Stomach (tissue), 19 donors: ENCODE measurements at places on chromosomes 7 and 10. TPM values are rescaled to one million over a fixed set of nuclear protein-coding genes. Genes with fewer than 3 reads are reported as not detected.

ENKUR gene
- 0.37 TPM for total RNA-seq

LRRC18 gene
- not detected for total RNA-seq

CCNJ gene
- total RNA-seq: 0.89 TPM

SLC35G1 gene
- total RNA-seq: 5.0 TPM

CXCL12 gene
- 11.6 TPM for total RNA-seq

ITPRID1 gene
- 0.45 TPM for total RNA-seq

DNA sequence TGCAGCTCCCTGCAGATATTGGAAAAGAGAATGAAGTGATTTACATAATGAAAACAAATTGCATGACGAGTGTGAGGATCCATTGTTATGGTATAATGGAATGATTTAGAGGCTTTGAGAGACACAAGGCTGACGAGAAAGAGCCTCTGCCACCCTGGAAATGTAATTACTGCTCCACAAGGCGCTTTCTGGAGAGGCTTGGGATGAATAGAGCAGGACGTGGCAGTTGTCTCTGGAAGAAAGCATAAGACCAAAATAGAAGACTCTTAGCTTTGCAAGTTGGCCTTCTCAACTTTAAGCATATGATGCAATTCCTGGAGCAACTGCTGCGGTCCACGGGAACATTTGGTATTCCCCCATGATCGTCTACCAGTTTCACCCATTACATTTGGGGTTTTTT, 181.9 kb upstream of the TCF7L2 start:
- H3K4me1 ChIP-seq: no peaks in the 10 kb centered on the region
- H3K27ac ChIP-seq: no peak overlapping the region
- no peaks in the 10 kb centered on the region for H3K27me3 ChIP-seq

GRCh38 chr7:29853789-29854188, 47.5 kb downstream of the WIPF3 start:
- H3K27me3 ChIP-seq: no peaks in the 10 kb centered on the region
- DNase-seq: no peak
- no peaks in the 10 kb centered on the region for H3K36me3 ChIP-seq
- H3K4me3 ChIP-seq: no peak overlapping the region

GRCh38 chr7:45447296-45447695, 126.9 kb upstream of the ADCY1 start:
- no peaks in the 10 kb centered on the region for H3K4me1 ChIP-seq
- H3K27ac ChIP-seq: no peak overlapping the region
- no peak overlapping the region for H3K4me3 ChIP-seq
- H3K27me3 ChIP-seq: no peaks in the 10 kb centered on the region
- DNase-seq: no peak

DNA sequence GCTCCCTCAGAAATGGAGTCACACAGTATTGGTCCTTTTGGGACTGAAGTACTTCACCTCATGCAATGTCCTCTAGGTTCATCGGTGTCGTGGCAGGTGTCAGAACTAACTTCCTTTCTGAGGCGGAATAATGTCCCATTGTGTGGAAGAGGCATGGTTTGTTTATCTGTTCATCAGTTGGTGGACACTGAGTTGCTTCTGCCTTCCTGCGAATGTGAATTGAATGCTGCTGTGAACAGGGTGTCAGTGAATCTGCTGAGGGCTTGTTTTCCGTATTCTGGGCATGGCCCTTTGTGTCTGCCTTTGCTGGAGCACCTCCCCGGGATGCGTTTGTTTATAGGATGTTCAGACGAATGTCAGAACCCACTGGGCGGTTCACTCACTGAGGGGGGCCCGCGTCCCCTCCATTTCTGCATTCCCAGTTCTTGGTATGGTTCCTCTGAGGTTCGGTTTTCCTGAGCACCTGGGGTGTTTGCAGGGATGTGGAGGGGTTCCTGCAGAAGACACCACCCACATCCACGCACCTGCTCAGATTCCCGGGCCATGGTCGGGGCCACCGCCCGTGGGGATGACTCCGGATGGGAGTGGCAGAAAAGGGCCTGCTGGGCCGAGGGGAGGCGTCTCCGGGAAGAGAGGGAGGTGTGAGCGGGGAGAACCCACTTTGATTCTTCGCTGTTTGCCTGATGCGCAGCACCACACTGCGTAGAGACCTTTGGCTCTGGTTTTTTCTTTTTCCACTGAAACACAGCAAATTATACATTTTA, 33.1 kb downstream of the CHST12 start:
- H3K4me3 ChIP-seq: no peak overlapping the region
- DNase-seq: no peak
- H3K27me3 ChIP-seq: no peaks in the 10 kb centered on the region
- no peak overlapping the region for H3K27ac ChIP-seq
- H3K36me3 ChIP-seq: peaks cover 60% of the 10 kb centered on the region

DNA sequence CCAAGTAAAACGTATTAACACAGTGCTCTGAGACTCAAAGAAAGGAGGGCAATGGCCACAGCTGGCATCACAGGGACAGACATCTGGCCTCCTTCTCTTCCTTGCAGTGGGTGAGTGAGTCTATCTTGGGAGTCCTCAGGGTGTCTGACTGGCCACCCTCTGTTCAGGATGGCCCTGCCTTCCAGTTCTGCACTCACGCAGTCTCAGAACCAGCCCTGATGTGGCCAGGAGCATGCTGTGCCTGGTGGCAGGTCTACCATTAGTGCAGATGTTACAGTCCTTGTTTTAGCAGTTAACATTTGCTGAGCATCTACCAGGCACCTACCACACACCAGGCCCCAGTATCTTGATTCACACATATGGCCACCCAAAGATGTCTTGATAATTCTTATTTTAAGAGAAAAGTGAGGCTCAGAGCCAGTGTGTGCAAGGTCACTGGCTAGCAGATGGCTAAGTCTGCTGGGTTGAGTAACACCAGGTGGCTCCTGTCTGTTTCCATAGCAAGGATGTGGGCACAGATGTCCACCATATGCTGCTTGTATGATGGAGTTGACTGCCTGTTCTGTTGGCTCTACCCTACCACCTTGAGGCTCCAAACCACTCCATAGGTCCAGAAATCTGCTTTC, 23.2 kb upstream of the ARHGAP22 start:
- no peaks in the 10 kb centered on the region for H3K27me3 ChIP-seq
- no peaks in the 10 kb centered on the region for H3K4me1 ChIP-seq
- H3K36me3 ChIP-seq: no peaks in the 10 kb centered on the region
- no peak for DNase-seq

- no peaks in the 10 kb centered on the region for H3K27me3 ChIP-seq
- no peaks in the 10 kb centered on the region for H3K36me3 ChIP-seq
- no peak for DNase-seq
- H3K4me3 ChIP-seq: no peak overlapping the region
Observed at GRCh38 chr7:108239501-108240225, 109.5 kb upstream of the LAMB4 start.

DNA sequence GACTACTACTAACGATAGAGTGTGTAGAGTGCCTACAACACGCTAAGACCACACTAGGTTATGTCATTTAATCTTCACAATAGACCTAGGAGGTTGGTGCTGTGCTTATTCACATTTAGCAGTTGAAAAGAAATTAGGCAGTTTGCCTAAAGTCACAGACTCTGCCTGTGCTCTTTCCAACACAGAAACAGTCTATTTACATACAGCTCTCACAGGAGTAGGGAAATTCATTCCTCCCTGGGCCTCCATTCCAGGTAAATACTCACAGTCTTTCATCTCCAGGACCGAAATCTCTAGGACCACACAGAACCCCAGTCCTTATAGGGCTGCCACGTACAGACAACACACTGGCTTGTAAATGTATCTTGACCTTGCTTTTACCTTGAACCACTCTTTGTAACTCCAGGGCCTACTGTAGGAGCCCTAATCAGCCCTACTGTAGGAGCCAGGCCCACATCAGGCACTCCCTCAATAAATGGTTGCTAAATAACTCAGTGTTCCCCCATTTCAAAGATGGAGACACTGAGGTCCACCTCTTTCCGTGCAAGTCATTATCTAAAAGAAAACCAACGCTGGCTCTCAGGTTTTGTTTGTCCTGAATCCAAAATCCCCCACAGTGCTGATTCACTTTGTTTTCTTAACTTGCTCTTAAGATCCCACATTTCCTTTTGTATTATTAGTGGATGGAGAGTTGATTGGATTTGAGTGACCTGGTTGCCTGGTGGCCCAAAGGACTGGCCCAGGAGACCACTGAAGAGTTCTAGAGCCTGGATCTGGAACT, 146.9 kb downstream of the KCNMA1 start:
- no peaks in the 10 kb centered on the region for H3K36me3 ChIP-seq
- no peak for DNase-seq
- no peak overlapping the region for H3K27ac ChIP-seq
- H3K4me1 ChIP-seq: peaks cover 25% of the 10 kb centered on the region
- H3K4me3 ChIP-seq: no peak overlapping the region
- no peaks in the 10 kb centered on the region for H3K27me3 ChIP-seq

DNA sequence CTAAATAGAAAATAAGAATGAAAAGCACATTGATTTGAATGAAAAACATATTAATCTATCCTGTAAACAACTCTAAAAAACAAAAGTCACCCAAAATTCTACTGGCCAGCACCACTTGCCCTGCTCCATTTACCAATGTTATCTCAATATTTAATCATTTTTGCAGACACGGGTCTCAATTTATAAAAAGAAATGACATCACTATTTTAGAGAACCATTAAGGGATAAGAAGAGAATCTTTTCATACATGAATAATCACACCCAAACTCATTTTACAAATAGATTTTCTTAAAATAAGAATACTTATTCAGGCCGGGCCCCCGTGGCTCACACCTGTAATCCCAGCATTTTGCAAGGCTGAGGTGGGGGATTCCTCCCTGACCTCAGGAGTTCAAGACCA, 3.9 kb downstream of the SAR1A start:
- H3K4me1 ChIP-seq: peaks cover 84% of the 10 kb centered on the region
- DNase-seq: no peak
- H3K36me3 ChIP-seq: no peaks in the 10 kb centered on the region

DNA sequence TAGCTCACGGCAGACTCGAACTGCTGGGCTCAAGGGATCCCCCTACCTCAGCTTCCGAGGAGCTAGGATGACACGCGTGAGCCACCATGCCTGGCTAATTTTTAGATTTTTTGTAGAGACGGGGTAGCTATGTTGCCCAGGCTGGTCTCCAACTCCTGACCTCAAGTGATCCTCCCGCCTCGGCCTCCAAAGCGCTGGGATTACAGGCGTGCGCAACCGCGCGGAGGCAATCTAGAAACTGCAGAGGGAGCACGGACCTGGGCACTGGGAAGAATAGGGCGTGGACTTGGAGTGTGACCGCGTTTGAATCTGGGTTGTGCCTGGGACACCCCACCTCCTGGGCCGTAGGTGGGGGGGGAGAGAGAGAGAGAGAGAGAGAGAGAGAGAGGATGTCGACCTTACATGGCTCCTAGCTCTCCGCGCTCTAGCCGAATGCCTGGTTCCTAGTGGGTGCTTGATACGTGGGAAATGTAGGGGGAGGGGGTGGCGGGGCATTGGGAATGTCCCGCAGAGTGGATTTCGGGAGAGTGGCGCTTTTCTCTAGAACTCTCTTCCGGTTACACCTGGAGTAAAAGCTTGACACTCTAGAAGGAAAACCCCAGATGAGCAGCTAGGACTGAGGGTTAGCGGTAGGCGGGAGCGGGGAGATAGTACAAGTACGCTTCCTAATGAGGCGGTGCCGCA, 1.2 kb upstream of the MAP3K8 start:
- H3K27ac ChIP-seq: peak overlapping the region; percentile 99
- no peak for DNase-seq
- peak overlapping the region; percentile 91 for H3K4me3 ChIP-seq
- H3K36me3 ChIP-seq: no peaks in the 10 kb centered on the region

GRCh38 chr10:36766940-36767339, 358.5 kb upstream of the ANKRD30A start:
- peak; percentile 51 for DNase-seq
- no peak overlapping the region for H3K27ac ChIP-seq
- no peaks in the 10 kb centered on the region for H3K27me3 ChIP-seq
- H3K4me1 ChIP-seq: no peaks in the 10 kb centered on the region
- no peak overlapping the region for H3K4me3 ChIP-seq
- no peaks in the 10 kb centered on the region for H3K36me3 ChIP-seq

- no peak overlapping the region for H3K4me3 ChIP-seq
- peaks cover 12% of the 10 kb centered on the region for H3K4me1 ChIP-seq
- no peaks in the 10 kb centered on the region for H3K27me3 ChIP-seq
Observed at GRCh38 chr7:39618868-39619267, 4.5 kb upstream of the RALA start.

GRCh38 chr10:122311716-122312115, 40.6 kb downstream of the BTBD16 start:
- no peak for DNase-seq
- no peak overlapping the region for H3K4me3 ChIP-seq
- peaks cover 32% of the 10 kb centered on the region for H3K4me1 ChIP-seq
- H3K36me3 ChIP-seq: no peaks in the 10 kb centered on the region
- peak overlapping the region; percentile 85 for H3K27ac ChIP-seq
- no peaks in the 10 kb centered on the region for H3K27me3 ChIP-seq

- no peaks in the 10 kb centered on the region for H3K27me3 ChIP-seq
- peak overlapping the region; percentile 81 for H3K4me3 ChIP-seq
- no peaks in the 10 kb centered on the region for H3K36me3 ChIP-seq
- DNase-seq: peak; percentile 68
- peaks cover 12% of the 10 kb centered on the region for H3K4me1 ChIP-seq
Observed at GRCh38 chr7:90594751-90595317, 1.3 kb upstream of the CDK14 start.

GRCh38 chr7:3089493-3089892, 45.8 kb upstream of the CARD11 start:
- no peak for DNase-seq
- H3K4me1 ChIP-seq: no peaks in the 10 kb centered on the region
- no peak overlapping the region for H3K4me3 ChIP-seq
- no peaks in the 10 kb centered on the region for H3K36me3 ChIP-seq

- H3K27me3 ChIP-seq: no peaks in the 10 kb centered on the region
- H3K36me3 ChIP-seq: no peaks in the 10 kb centered on the region
- no peaks in the 10 kb centered on the region for H3K4me1 ChIP-seq
Observed at GRCh38 chr7:20328027-20328426, 2.7 kb upstream of the ITGB8 start.

- peak; percentile 4 for DNase-seq
- H3K36me3 ChIP-seq: no peaks in the 10 kb centered on the region
- no peaks in the 10 kb centered on the region for H3K27me3 ChIP-seq
Observed at GRCh38 chr10:86063341-86063740, 303.3 kb downstream of the GRID1 start.

GRCh38 chr7:88396948-88397322, 90.2 kb upstream of the STEAP4 start:
- H3K4me3 ChIP-seq: no peak overlapping the region
- no peak for DNase-seq
- no peak overlapping the region for H3K27ac ChIP-seq

GRCh38 chr7:158531661-158532060, 56.0 kb downstream of the PTPRN2 start:
- no peak for DNase-seq
- H3K4me1 ChIP-seq: peaks cover 29% of the 10 kb centered on the region
- H3K4me3 ChIP-seq: no peak overlapping the region
- no peak overlapping the region for H3K27ac ChIP-seq
- H3K27me3 ChIP-seq: no peaks in the 10 kb centered on the region

DNA sequence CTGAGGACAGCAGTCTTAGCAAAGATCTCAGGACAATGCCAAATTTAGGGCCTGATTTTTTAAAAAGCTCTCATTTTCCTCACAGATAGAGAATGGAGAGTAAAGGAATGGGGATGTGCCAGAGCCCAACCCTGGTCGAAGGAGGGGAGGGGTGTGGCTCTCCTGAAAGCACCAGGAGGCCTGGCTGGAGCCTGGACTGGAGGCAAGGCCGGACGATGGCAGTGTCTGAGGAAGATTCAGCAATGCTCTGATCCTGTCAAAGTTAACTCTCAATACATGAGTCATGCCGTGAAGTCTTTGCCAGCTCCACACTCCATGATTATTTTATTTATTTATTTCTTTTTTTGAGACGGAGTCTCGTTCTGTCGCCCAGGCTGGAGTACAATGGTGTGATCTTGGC, 108.3 kb downstream of the UPF2 start:
- no peak overlapping the region for H3K4me3 ChIP-seq
- H3K4me1 ChIP-seq: no peaks in the 10 kb centered on the region
- no peaks in the 10 kb centered on the region for H3K27me3 ChIP-seq
- no peak for DNase-seq
